Retina (tissue), 1 donor: ENCODE measurements at places on chromosomes 4 and X.

- peak; percentile 55 for DNase-seq
These were observed 32.3 kb upstream of the KDR start for GRCh38 chr4:55157559-55158277.

- no peak for DNase-seq
These were observed 20.3 kb upstream of the PACRGL start for GRCh38 chr4:20679951-20680350.

- DNase-seq, result no peak
These were observed 234.5 kb upstream of the SLIT2 start for GRCh38 chr4:20017070-20017776.

GRCh38 chr4:93657527-93657926, 171.0 kb upstream of the ATOH1 start:
- DNase-seq, result no peak

- DNase-seq, result no peak
These were observed 41.1 kb upstream of the PDK3 start for GRCh38 chrX:24423960-24424359.

DNA sequence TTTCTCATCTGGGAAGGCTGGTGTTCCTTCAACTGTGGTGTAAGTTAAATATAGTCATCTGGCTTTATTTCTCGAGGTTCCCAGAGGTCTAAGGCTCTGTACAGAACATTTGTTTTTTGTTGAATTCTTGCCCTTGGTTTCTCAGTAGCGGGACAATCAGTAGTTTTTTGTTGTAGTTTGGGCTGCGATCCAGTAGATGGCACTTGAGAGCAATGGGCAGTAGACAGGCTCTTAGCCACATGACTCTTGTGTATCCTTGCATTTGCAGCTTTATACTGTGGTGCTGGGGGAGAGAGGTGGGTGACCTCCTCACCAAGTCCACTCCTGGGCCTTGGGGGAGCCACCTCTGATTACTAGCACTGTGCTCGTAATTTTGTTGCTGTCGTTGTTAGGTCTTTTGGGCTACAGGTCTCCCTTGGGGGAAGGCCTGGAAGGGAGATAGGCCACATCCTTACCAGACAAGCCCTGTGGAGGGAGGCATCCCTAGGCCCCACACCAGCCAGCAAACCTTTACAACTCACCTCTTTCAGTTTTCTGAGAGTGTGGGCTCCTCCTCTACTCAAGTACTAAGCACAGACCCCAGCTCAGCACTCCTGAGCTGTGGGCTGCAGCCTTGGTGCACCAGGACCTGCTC, 8.1 kb downstream of the ETDB start:
- peak; percentile 19 for DNase-seq

GRCh38 chrX:87873347-87873941, 355.8 kb downstream of the KLHL4 start:
- DNase-seq, result no peak

- DNase-seq, result no peak
These were observed 29.9 kb downstream of the C4orf51 start for GRCh38 chr4:145709843-145710242.

- DNase-seq, result no peak
These were observed 10.0 kb downstream of the GPR82 start for GRCh38 chrX:41733939-41734338.

DNA sequence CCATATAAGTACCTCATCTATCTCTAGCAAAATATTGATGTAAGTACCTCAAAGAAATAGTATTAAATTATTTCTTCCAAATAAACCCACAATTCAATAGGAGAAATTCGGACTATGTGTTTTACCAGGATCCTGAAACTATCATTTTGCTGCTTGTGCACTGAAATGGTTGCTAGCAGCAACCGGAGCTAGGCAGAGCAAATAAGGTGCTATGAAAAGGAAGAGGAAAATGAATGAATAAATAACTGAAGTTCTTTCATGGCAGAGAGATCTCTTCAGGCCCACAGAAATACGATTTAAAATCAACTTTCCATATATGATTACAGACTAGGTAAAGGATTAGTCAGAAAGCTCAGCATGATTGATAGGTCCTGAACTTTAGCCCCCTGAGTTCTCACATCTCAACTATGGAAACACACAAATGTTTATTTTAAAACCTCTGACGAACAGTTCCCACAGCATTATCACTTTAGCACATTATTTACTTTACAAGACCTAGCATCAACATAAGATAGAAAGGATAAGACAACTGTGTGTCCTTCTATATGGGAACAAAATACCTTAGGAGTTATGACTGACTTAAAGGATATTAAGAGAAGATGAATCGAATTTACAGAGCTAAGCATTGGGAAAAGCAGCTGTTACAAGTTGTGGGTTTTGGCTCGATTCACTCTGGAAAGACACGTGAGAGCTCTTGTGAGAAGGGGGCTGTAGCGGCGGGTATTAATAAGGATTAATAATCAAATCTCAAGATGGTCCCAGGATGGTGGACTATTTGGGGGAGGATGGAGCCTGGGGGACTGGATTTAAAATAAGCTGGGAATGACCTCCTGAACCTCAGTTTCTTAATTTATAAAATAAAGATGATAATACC, 104.3 kb downstream of the CORIN start:
- no peak for DNase-seq

DNA sequence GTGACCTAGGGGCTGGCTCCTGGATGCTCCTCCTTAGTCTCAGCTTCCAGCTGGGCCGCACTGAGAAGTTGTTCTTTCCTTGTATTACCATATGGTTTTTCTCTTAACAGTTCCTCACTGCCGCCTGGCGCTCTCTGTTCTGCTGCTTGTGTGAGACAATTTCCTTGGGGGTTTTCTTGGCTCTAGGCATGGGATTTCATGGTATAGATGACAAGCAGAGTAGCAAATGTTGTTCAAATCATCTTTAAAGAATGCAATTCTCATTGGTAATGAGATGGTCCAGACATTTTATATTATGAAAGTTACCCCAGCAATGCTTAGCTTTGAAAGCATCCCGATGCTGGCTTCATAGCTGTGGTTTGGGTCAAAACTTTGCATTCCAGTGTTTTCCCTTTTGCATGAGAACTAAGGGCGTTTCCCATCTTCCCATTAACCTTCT, 37.6 kb downstream of the SEPTIN11 start:
- DNase-seq, result no peak

DNA sequence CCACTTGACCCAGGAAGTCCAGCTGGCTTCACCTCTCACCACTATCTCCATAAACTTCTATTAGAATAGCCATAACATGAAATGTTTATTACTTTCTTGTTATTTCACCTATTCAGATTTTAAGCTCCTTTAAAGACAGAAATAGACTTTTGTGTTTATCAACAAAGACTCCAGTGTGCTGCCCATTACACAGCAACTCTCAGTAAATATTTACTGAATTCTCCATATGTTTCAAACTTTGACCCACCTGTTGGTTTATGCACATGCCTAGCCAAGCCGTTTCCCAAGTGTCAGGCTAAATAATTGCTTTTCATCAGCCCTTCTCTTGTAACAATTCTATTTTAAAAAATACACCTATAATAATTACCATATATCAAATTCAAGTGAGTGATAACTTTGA, 242.9 kb upstream of the NEIL3 start:
- DNase-seq, result no peak

DNA sequence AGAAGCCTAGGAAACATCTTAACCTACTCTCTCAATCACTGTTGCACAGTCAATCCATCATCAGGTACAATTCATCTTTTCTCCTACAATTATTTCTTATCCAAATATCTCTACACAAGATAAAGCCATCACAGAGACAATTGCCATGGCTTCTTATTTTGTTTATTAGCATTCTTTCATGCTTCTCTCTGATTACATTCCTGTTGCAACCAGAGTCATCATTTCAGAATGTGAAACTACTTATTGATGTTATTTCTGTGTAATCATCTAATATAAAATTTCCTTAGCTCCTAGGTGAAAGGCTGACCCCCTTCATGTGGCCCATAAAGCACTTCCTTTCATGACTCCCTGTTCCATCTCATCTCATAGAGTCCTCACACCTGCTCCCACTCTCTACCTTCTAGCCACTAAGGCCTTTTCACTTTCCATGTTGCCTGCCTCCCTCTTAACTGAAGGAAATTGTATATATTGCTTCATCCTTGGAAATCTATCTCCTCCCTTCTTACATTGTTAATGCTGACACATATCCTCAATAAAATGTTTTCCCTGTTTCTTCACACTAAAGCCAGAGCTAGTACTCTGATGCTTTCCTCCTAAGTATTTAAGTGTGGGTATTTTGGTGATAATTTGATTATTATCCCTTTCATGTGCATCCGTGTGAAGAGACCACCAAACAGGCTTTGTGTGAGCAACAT, 829.9 kb downstream of the FAT4 start:
- no peak for DNase-seq

DNA sequence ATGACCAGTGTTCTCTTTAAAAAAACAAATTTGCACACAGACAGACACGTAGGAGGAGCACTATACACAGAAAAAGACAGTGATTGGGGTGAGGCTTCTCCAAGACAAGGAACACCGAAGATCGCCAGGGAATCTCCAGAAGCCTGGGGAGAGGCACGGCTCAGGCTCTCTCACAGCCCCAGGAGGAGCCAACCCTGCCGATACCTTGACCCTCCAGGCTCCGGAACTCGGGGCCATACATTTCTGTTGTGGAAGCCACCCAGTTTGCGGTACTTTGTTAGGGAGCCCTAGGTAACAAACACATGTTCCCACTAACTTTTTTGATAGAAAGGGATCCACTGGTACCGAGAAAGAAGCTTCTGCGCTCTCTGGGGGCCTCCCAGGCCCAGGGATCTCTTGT, 55.8 kb downstream of the DCTD start:
- no peak for DNase-seq
